ENCODE measurements at places on chromosomes 3 and 15. TPM values are rescaled to one million over a fixed set of nuclear protein-coding genes. Genes with fewer than 3 reads are reported as not detected.

- peaks cover 26% of the 10 kb centered on the region for H3K36me3 ChIP-seq
- no peaks in the 10 kb centered on the region for H3K27me3 ChIP-seq
- H3K4me1 ChIP-seq, result peaks cover 43% of the 10 kb centered on the region
Measured at GRCh38 chr3:49780080-49780974, 6.0 kb downstream of the IP6K1 start.

DNA sequence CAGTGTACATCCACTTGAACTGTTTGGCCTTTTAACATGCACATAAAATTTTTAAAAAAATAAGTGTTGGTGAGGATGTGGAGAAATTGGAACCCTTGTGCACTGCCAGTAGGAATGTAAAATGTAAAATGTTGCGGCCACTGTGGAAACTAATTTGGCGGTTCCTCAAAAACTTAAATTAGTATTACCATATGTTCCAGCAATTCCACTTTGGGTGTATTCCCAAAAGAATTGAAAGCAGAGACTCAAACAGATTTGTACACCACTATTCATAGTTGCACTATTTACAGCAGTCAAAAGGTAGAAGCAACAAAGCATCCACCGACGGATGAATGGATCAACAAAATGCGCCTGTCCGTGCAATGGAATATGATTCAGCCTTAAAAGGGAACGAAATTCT, 55.2 kb upstream of the SEC61A1 start:
- H3K27ac ChIP-seq, result no peak overlapping the region
- no peaks in the 10 kb centered on the region for H3K36me3 ChIP-seq
- H3K4me3 ChIP-seq, result no peak overlapping the region
- no peaks in the 10 kb centered on the region for H3K4me1 ChIP-seq
- H3K27me3 ChIP-seq, result no peaks in the 10 kb centered on the region
- DNase-seq, result no peak

DNA sequence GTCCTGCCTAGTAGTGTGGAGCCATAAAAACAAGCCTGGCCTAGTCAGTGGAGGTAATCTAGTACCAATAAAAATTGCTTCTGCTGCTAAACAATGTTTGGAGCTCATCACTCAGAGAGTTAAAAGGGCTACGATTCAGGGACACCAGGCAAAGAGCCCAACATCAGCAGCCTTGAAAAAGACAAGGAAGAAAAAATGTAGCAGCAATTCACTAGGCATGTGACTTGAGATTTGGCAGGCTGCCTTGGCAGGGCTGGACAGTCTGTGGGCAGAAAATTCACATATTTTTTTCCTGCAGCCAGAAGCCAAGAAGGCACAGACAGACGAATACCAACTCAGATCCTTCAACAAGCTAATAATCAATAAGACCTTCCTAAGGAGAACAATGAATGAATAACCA, 47.2 kb downstream of the IGSF11 start:
- H3K27me3 ChIP-seq, result no peaks in the 10 kb centered on the region
- no peak overlapping the region for H3K27ac ChIP-seq
- H3K36me3 ChIP-seq, result no peaks in the 10 kb centered on the region
- DNase-seq, result no peak
- no peak overlapping the region for H3K4me3 ChIP-seq

DNA sequence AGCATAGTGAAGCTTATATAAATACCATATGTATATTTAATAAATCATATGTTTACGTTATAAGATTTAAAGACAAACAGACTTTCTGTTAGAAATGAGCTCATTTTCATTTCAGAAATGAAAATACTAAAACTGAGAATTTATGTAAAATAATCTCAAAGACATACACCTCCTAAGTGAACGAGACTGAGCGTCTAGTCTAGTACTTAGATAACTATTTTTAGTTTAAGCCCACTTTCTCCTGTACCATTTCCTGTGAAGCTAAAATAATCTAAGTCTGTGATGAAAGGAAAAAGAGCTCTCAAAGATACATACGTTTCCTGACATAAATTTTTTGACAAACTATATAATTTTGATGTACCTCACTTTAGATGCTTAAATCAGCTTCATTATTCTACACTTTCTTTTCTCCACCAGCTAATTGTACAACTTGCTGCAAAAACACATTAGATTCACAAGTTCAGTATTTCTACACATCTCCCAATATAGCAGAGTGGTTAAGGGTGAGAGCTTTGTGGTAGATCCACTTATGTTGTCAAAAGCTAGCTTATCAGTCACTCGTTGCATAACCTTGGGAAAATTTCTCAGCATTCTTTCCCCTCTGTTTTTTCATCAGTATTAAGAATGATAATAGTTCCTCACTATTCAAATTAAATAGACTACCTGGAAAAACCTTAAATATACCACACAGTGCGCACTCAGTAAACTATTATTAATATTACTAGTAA, 703.0 kb downstream of the PLOD2 start:
- no peak for DNase-seq
- H3K27ac ChIP-seq, result no peak overlapping the region
- no peaks in the 10 kb centered on the region for H3K36me3 ChIP-seq
- H3K4me3 ChIP-seq, result no peak overlapping the region

DNA sequence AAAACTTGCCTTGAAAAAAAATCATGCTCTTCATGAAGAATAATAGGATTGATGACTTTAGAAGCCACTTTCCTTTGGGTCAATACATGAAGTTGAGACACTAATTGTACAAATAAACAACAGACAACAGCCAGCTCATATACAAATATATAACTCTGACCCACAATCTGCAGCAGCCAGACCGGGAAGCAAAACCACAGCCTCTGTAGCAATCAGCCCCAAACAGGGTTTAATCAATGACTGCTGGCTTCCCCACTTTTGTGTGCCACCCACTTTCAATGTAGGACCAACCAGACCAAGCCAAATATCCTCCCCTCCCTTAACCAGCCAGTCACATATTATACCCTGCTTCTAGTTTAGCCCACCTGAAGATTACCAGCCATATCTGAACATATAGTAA, 39.0 kb downstream of the IFT57 start:
- H3K36me3 ChIP-seq, result peaks cover 28% of the 10 kb centered on the region
- H3K27ac ChIP-seq, result no peak overlapping the region
- H3K4me1 ChIP-seq, result peaks cover 6% of the 10 kb centered on the region
- H3K4me3 ChIP-seq, result no peak overlapping the region
- no peak for DNase-seq

GRCh38 chr3:37247398-37248114, 73.2 kb upstream of the LRRFIP2 start:
- H3K4me1 ChIP-seq, result peaks cover 58% of the 10 kb centered on the region
- no peak overlapping the region for H3K27ac ChIP-seq
- no peak for DNase-seq
- H3K27me3 ChIP-seq, result no peaks in the 10 kb centered on the region
- H3K36me3 ChIP-seq, result peaks cover 16% of the 10 kb centered on the region
- H3K4me3 ChIP-seq, result no peak overlapping the region

GRCh38 chr15:101346928-101347327, 51.9 kb upstream of the SNRPA1 start:
- H3K4me1 ChIP-seq, result no peaks in the 10 kb centered on the region
- DNase-seq, result no peak
- no peak overlapping the region for H3K4me3 ChIP-seq
- no peaks in the 10 kb centered on the region for H3K36me3 ChIP-seq

DNA sequence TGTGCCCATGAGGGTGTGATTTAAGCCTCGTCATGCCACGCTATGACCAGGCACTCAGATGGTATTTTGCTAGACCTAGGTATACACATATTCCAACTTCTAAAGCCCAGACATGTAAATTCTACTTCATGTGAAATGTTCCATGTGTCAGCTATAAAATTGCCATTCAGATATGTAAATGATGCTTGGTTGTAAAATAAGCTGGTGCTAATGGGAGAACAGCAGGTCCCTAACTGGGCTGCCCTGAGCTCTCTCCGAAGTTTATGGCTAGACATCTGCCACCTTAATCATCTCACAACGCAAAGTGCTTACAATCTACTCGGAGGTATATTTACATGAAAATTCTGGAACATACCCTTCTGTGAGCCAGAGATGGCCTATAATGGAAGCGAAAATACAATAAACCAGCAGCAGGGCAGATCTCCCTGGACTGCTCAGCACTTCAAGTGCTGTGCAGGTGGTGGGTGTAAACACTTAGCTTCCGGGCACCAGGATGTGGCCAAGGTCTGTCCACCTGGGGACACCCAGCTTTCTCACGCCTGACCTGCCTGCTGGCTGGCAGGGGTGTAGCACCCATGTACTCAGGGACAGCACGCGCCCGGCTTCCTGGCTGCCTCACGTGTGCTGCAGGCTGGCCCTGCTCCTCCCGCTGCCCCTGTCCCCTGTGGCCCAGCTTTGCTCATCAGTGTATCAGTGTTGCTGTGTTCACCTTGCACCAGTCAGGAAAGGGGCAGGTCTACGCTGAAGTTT, 82.0 kb downstream of the CHDH start:
- no peak overlapping the region for H3K4me3 ChIP-seq
- H3K27ac ChIP-seq, result no peak overlapping the region
- no peaks in the 10 kb centered on the region for H3K27me3 ChIP-seq

DNA sequence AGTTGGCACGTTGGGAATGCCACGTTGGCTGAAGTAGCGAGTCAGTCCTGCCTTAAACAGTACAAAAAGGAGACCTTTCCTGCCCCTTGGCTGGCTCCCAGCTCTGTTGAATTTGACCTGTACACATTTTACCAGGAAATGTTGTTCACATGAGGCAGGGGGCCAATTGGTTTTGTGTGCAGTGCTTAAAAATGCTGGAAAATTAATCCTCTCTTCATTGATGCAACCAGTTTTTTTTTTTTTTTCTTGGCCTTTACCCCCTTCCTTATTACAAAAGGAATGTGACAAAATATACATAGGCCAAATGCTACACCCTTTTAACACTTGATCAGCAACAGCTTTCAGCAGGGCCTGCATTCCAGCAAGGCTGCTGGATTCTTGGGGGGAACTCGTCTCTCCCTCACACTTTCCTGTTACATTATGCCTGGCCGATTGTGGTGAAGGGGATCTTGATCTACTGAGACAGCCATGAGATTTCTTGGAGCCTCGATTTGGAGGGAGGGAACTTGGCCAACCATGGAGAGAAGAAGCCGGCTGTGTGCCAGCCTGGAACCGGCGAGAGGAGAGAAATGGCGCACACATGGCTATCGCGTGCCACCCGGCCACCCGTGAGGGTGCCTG, 93.1 kb downstream of the DNASE1L3 start:
- no peak overlapping the region for H3K4me3 ChIP-seq
- H3K27ac ChIP-seq, result peak overlapping the region; percentile 39
- peaks cover 32% of the 10 kb centered on the region for H3K4me1 ChIP-seq
- H3K27me3 ChIP-seq, result no peaks in the 10 kb centered on the region
- no peak for DNase-seq
- H3K36me3 ChIP-seq, result peaks cover 5% of the 10 kb centered on the region

DNA sequence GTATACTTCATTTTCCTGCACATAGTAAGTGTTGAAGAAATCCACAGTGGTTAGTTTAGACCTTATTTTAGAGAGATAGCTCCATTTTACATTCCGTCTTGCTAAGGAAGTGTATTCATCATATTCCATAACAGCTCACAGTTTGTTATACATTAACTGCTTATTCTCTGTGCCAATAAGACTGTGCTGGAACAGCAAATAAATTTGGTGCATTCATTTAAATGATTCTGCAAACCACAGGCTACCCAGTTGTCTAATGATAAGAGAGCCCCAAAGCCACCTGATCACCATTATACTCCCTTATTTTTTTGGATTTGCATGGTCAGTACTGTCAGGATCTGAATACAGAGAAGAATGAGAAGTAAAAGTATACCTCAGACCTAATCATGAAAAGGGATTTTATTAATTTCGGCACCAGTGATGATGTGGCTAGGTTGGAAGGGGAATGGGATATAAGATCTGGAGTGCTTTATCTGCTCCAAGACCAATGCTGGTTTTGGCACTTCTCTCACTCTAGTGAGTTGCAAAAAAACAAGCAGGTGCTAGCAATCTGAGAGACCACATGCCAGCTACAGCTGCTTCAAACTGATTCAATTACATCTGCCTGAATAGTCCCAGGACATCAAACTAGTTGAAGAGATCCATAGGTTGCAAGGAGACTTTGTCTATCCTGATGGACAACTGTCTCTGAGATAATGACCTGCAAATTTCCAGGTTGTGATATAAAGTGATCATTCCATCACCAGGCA, 254.8 kb downstream of the ZBTB20 start:
- no peaks in the 10 kb centered on the region for H3K4me1 ChIP-seq
- peaks cover 2% of the 10 kb centered on the region for H3K36me3 ChIP-seq
- DNase-seq, result no peak
- H3K4me3 ChIP-seq, result no peak overlapping the region
- no peaks in the 10 kb centered on the region for H3K27me3 ChIP-seq

DNA sequence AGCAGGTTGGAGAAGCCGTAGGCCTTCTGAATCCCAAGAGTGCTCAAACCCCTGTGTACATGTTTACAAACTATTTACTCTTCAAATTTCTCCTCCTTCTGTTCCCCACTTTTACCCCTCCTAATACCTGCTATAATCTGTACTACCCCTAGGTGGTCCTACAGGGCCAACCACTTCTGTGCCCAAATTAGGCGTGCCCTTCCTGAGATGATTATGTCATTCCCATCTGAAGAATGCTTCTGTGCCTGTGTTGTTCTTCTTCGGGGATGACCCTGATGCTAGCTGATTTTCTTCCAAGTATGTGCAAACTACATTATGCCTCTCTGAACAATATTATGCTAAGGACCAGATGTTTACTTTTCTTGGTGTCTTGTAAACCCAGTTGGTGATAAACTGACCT, 20.5 kb downstream of the RBP2 start:
- H3K4me3 ChIP-seq, result no peak overlapping the region
- H3K36me3 ChIP-seq, result no peaks in the 10 kb centered on the region
- no peaks in the 10 kb centered on the region for H3K4me1 ChIP-seq
- H3K27me3 ChIP-seq, result no peaks in the 10 kb centered on the region
- DNase-seq, result no peak

DNA sequence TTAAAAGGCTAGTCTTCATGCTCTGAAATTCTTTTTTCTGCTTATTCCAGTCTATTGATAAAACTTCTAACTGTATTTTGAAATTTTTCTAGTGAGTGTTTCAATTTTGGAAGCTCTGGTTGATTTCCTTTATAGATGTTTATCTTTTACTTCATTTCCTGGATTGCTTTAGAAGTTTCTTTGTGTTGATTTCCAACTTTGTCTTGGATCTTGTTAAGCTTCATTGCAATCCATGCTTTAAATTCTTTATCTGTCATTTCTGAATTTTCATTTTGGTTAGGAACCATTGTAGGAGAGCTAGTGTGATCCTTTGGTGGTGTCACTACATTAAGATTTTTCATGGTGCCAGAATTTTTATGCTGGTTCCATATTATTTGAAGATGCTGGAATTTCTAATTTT, 105.2 kb upstream of the DCBLD2 start:
- no peaks in the 10 kb centered on the region for H3K27me3 ChIP-seq
- no peaks in the 10 kb centered on the region for H3K4me1 ChIP-seq
- H3K27ac ChIP-seq, result no peak overlapping the region
- no peaks in the 10 kb centered on the region for H3K36me3 ChIP-seq
- DNase-seq, result no peak
- no peak overlapping the region for H3K4me3 ChIP-seq

DNA sequence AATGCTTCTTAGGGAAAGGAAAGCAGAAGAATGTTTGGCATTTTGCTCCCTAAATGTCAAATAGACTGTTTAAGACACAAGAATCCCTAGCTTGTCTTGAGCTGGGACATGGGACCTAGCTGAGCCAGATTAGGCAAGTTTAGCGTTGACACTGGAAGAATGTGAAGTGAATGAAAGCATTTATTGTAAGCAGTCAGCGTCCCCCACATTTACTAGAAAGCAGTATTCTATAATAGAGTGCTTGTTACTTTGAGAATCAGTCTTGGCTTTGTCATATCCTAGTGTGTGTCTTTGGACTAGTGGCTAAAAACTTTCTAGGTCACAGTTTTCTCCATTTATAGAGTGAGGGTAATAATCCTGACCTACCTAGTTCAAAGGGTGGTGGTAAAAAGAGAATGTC, 161.6 kb downstream of the ADAMTSL3 start:
- H3K4me1 ChIP-seq, result no peaks in the 10 kb centered on the region
- no peaks in the 10 kb centered on the region for H3K36me3 ChIP-seq
- no peak overlapping the region for H3K4me3 ChIP-seq

TNFSF10 gene
- total RNA-seq, result 55.2 TPM

NOP10 gene
- 285 TPM for total RNA-seq

STIMATE gene
- 30.0 TPM for total RNA-seq

MAP6D1 gene
- 5.3 TPM for total RNA-seq

ASB14 gene
- total RNA-seq, result not detected

CCNB2 gene
- total RNA-seq, result 58.7 TPM

All from activated naive CD8-positive, alpha-beta T cell treated with anti-CD3 and anti-CD28 coated beads for 36 hours (primary cell).